ENCODE measurements at places on chromosomes 1 and 21.

GRCh38 chr1:6588128-6588892 lies 8.5 kb downstream of the ZBTB48 start:
- no peak for DNase-seq

GRCh38 chr1:177044390-177044789 lies 120.1 kb downstream of the ASTN1 start:
- no peak for DNase-seq

DNA sequence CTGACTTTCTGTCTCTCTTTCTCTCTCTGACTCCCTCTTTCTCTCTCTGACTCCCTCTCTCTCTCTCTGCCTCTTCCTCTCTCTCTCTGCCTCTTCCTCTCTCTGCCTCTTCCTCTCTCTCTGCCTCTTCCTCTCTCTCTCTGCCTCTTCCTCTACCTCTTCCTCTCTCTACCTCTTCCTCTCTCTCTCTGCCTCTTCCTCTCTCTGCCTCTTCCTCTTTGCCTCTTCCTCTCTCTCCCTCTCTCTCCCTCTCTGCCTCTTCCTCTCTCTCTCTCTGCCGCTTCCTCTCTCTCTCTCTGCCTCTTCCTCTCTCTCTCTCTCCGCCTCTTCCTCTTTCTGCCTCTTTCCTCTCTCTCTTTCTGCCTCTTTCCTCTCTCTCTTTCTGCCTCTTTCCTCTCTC lies 18.6 kb upstream of the ANKRD45 start:
- DNase-seq: no peak

- no peak for DNase-seq
Observed at GRCh38 chr1:143748906-143749305, 222.9 kb downstream of the FAM72C start.

DNA sequence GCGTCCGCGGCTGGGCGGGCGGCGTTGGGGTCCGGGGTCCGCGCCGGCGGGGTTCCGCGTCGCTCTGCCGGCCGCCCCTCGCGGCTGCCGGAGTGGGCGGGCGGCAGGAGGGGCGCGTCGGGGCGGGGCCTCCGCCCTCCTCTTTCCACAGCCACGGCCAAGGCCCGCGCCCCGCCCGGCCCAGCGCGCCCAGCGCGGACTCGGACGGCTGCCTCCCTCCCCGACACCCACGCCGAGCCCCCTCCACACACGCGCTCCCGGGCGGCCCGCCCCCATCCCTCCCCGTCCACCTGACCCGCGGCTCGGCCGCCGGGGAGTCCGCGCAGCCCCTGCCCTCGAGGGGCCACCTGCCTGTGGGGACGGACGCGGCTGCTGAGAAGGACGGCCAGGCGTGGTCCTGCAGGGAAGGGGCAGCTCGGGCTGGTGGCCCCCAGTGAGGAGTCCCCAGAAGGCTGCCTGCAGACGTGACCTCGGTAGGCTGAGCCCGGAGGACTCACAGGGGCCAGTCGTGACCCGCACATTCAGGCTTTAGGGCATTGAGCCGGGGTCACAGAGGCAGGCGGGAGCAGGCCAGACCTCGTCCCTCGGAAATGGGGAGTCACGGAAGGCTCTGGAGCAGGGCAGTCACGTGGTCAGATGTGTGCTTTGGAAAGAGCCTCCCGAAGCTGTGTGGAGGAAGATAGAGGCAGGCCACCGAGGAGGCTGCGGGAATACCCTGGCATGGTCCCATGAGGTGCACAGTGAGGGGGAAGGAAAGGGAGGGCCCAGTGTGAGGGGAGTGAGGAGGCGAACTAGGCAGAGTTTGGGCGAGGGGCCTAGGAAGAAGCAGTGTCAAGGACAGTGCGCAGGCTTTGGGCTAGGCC lies at the start of gene COL8A2:
Gene COL8A2 (minus strand): TSS at position 94 of the 863 bp plus-strand sequence. CDS start 24,980 bp downstream, outside the sequence.
- no peak for DNase-seq

GRCh38 chr1:44141531-44141930 lies at the start of gene KLF18:
Gene KLF18 (minus strand): TSS chr1:44141631. CDS start chr1:44141631, 0 bp downstream.
- no peak for DNase-seq

GRCh38 chr1:19427087-19427781 lies 58.1 kb downstream of the CAPZB start:
- DNase-seq: no peak

GRCh38 chr1:48093147-48093546 lies 96.0 kb upstream of the TRABD2B start:
- no peak for DNase-seq

DNA sequence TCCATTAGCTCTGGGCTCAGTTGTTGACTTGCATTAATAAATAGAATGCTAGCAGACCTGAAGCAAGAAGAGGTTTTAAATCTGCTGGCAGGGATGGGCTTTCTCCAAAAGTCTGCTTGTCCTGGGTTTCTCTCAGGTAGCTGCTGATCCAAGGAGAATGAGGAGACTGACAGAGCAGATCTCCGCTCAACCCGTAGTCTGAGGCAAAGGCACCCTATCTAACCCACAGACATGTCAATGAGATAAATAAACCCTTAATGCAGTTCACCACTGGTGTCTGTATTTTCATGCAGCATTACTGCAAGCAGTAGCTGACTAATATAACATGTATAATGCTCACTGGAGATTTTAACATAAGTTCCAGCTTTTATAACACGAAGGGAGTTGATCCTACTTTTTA lies 44.1 kb upstream of the RGS21 start:
- DNase-seq: no peak
